Transverse colon (tissue), 4 donors: ENCODE measurements at places on chromosomes 7 and 10. TPM values are rescaled to one million over a fixed set of nuclear protein-coding genes. Genes with fewer than 3 reads are reported as not detected.

DNA sequence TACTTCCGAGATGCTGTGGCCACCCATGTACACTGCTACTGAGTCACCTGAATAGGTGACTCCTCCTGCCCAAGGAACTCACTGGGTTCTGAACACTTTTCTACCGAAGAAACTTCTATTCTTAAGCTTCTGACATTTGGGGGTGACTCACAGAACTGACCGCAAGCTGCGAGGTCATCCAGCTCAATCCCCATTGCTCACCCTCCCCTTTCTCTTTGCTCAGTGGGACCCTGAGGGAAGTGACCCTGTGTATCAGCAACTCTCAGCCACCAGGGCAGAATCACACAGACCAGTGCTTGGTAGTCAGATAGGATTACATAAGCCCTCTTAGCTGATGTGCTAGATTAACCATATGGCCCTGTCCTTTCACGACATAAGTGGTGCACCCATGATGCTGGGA lies 46.3 kb downstream of the INSYN2A start:
- no peaks in the 10 kb centered on the region for H3K4me1 ChIP-seq
- H3K27ac ChIP-seq: no peak overlapping the region
- H3K4me3 ChIP-seq: no peak overlapping the region
- no peaks in the 10 kb centered on the region for H3K36me3 ChIP-seq

DNA sequence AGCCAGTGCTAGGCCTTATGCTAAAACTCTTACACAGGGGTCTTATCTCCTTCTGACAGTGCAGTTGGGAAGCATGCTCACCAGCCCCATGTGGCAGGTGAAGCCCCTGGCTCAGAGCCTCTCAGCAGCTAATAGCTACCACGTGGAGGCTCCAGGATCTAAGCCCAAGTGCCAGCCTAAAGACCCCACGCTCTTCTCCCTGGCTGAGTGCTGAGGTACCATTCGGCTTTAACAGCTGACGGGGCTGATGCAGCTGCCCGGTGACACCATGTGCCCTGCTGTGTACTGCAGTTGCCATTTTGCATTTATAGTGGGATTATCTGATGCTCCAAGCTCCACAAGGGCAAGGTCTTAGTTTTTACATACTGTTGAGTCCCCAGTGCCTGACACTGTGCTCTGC lies 515.7 kb upstream of the GALNT17 start:
- no peak overlapping the region for H3K4me3 ChIP-seq
- no peak for DNase-seq
- H3K27me3 ChIP-seq: no peaks in the 10 kb centered on the region
- no peaks in the 10 kb centered on the region for H3K36me3 ChIP-seq

DNA sequence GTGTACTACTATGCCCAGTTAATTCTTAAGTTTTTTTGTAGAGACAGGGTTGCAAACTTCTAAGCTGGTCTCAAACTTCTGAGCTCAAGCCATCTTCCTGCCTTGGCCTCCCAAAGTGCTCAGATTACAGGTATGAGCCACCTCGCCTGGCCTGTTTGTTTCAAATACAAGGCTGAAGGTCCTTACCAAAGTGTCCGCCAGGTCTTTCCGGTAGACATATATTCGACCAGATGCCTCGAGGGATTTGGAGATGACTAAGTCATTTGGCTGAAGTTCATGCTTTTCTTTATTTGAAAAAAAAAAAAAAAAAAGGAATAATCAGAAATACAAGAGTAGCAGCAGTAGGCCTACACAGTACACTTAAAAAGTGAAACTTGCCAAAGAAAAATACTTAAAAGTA lies 204.5 kb upstream of the CDCA7L start:
- H3K4me3 ChIP-seq: no peak overlapping the region
- H3K27me3 ChIP-seq: no peaks in the 10 kb centered on the region
- H3K4me1 ChIP-seq: no peaks in the 10 kb centered on the region
- no peaks in the 10 kb centered on the region for H3K36me3 ChIP-seq
- H3K27ac ChIP-seq: no peak overlapping the region

The EMX2 gene
- not detected for total RNA-seq

GRCh38 chr10:119680050-119680449 lies 28.9 kb downstream of the BAG3 start:
- H3K27ac ChIP-seq: peak overlapping the region; percentile 68
- peaks cover 18% of the 10 kb centered on the region for H3K36me3 ChIP-seq
- H3K4me3 ChIP-seq: no peak overlapping the region
- H3K4me1 ChIP-seq: no peaks in the 10 kb centered on the region
- H3K27me3 ChIP-seq: no peaks in the 10 kb centered on the region

- H3K27ac ChIP-seq: peak overlapping the region; percentile 70
- DNase-seq: no peak
- H3K36me3 ChIP-seq: no peaks in the 10 kb centered on the region
- no peak overlapping the region for H3K4me3 ChIP-seq
- H3K4me1 ChIP-seq: peaks cover 27% of the 10 kb centered on the region
These were observed 28.0 kb upstream of the GNAI1 start for GRCh38 chr7:80106498-80107113.

DNA sequence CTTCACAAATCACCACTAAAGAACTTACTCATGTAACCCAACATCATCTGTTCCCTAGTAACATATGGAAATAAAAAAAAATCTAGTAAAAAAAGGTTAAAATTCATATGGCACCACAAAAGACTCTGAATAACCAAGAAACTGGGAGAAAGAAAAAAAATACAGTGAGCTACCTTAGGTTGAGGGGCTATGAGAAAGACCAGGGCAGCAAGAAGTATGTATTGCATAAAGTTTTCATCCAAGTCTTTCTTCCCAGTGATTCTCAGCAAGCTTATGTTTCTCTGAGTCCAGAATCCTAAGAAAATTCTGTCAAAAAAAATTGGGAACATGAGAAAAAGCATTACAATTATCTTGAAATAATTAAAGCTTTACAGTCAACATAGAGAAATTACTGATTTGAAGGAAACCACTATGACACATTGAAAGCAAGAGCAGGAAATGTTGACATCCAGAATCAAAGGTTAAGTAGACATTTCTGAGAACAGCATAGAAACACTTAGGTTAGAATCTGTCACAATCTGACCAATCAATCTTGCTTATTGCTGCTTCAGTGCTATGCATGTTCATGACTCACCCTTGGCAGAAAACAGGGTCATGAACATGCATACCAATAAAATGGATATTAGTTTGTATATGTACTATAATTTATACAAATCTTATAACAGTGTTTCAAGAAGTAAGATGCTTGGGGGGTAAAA lies 494.0 kb upstream of the POT1 start:
- no peak overlapping the region for H3K27ac ChIP-seq
- DNase-seq: no peak
- H3K36me3 ChIP-seq: no peaks in the 10 kb centered on the region
- H3K4me3 ChIP-seq: no peak overlapping the region
- no peaks in the 10 kb centered on the region for H3K4me1 ChIP-seq
- no peaks in the 10 kb centered on the region for H3K27me3 ChIP-seq
